ENCODE measurements at places on chromosomes 6 and 20. TPM values are rescaled to one million over a fixed set of nuclear protein-coding genes. Genes with fewer than 3 reads are reported as not detected.

The CHRNA4 gene
- not detected for total RNA-seq

The MMP24 gene
- 0.16 TPM for total RNA-seq

The SH3BGRL2 gene
- 2.0 TPM for total RNA-seq

The PPDPF gene
- 228 TPM for total RNA-seq

The ADTRP gene
- total RNA-seq = not detected

The PRSS35 gene
- total RNA-seq = 0.65 TPM

The FAM209A gene
- not detected for total RNA-seq

The PXDC1 gene
- 97.5 TPM for total RNA-seq

The SPDEF gene
- not detected for total RNA-seq

The AKAP12 gene
- total RNA-seq = 89.6 TPM

The ADGB gene
- total RNA-seq = not detected

All from cardiac atrium fibroblast (primary cell).